Activated naive CD8-positive, alpha-beta T cell treated with anti-CD3 and anti-CD28 coated beads, Interleukin-2, amount 10 ng/mL, durations not matched to agents 7 days and 5 days (primary cell): ENCODE measurements at places on chromosomes 5 and 9. TPM values are rescaled to one million over a fixed set of nuclear protein-coding genes. Genes with fewer than 3 reads are reported as not detected.

- DNase-seq, result no peak
Measured at GRCh38 chr9:124882231-124882630, 20.3 kb downstream of the ARPC5L start.

Gene LRRC26
- not detected for total RNA-seq

Gene DEPDC1B
- 27.1 TPM for total RNA-seq

Gene MYMK
- not detected for total RNA-seq

DNA sequence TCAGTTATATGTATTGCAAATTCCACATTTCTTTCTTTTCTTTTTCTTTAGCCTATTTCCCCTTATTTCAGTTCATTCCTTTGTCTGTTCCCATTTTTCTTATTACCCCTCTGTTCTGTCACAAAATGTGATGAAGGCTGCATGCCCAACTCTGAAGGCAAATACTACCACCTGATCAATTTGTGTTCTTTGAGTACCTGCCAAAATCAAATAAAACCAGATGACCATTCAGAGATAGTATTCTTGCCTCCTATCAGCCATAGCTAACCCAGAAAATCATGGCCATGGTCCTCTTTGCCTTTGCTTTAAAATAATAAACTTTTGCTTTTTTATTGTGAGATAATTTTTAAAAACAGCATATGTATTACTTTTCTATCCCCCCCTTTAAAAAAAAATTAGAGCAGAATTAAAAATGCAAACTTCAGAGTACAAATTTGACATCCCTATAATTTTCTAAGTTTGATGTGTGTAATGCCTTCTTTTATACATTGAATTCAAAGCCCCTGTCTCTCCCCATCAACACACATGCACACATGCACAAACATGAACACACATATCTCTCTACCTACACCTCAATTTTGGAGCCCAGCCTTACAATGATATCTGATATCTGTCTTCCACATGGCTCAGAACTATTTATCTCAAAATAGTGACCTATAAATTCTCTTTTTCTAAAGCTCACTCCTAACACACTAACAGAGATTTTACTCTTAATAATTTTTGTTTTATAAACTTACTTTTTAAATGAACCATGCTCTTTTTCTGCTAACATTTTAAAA is 3.5 kb downstream of the RFESD start:
- no peak for DNase-seq

GRCh38 chr9:131081868-131082267 is 14.5 kb upstream of the AIF1L start:
- no peak for DNase-seq

Gene PRRC1
- 37.9 TPM for total RNA-seq

Gene SPATA31A3
- total RNA-seq, result not detected

Gene GMCL2
- not detected for total RNA-seq

GRCh38 chr9:80948066-80948465 is 741.3 kb downstream of the TLE1 start:
- DNase-seq, result no peak

Gene UBAP1
- total RNA-seq, result 36.5 TPM

Gene ANKRD34B
- total RNA-seq, result not detected

Gene BSPRY
- 9.6 TPM for total RNA-seq

GRCh38 chr9:91035825-91036208 is 234.2 kb downstream of the SYK start:
- DNase-seq, result no peak

Gene LHX3
- total RNA-seq, result not detected

- DNase-seq, result no peak
Measured at GRCh38 chr5:177189416-177189815, 55.8 kb downstream of the NSD1 start.

DNA sequence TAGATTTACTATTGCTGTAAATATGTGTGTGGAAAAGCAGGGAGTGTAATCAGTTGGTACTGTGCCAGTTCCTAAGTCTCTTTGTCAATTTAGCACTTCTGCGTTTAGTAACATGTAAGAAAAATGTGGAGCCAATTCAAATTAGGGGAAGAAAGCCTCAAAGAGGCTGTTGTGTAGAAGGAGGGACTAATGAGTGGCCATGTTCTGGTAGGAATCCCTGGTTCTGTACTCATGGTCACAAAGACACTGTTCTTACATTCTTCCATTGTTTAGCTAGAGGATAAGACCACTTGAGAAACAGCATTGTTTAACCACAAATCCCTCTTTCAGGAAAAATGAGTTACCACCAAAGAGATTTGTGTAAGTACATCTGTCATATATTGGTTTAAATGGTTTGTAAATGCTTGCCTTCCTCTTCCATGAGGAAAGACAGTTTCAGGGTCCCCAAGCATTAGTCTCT is 14.9 kb downstream of the ARHGEF28 start:
- DNase-seq, result no peak

DNA sequence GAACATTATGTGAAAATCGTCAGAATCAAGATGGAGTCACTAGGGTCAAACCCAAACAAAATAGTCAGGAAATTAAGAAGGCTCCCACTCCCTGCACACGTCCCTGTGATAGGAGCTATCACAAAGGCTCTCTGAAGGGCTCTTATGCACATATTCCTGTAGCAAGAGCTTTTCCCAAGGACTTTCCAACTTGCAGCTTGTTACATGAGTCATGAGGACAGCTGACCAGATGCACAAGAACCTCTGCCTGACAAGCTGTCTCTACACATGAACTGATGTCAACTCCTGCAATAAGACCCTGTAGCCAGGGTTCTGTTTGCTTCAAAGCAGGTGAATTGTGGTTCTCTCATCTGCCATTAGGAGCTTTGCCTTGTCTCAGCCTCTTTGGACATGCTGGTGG is 122.4 kb downstream of the OLFM1 start:
- no peak for DNase-seq

DNA sequence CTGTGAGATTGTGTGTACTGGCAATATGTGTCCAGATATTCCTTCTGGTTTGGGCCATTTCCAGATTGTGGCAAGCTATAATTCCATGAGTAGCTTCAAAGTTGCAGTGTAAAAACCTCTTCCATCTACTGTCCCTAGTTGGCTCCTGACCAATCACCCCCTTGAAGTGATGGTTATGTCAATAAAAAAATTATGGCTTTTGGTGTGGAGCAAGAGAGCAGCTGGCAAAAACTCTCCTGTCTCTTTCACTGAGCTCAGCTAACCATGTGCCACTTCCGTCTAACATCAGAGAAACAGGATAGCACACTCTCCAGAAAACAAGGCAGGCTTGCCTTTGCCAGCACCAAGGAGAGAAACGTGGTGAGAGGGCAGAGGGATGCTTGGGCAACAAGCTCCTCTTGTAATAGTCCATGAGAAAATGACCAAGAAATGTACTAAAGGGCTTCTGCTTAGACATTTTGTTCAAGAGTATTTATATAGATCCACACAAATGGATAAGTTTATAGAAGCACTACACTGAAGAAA is 914.4 kb upstream of the SEMA6A start:
- no peak for DNase-seq

Gene ANKRD31
- total RNA-seq, result 0.58 TPM
